HTR-8/SVneo (cell line): ENCODE measurements at places on chromosomes 5 and 9.

- no peak for DNase-seq
Measured at GRCh38 chr5:16810208-16810854, 125.8 kb downstream of the MYO10 start.

DNA sequence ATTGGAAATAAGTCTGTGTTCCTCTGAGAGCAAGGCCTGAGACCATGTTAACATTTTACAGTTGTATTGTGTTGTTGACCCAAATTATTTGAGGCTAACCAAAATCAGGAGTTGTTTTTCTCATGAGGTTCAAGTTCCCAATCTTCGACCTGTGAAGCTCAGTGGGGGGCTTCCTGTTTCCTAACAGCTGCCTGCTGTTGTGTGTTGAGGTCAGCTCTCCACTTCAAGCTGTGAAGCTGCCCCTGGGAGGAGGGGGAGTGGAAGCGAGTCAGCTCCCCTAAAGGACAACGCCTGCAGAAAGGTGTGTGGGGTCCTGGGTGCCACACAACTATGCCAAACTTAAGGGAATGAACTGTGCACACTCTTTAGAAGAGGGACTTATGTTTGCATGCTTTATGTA is 295.5 kb downstream of the IRX1 start:
- no peak for DNase-seq

DNA sequence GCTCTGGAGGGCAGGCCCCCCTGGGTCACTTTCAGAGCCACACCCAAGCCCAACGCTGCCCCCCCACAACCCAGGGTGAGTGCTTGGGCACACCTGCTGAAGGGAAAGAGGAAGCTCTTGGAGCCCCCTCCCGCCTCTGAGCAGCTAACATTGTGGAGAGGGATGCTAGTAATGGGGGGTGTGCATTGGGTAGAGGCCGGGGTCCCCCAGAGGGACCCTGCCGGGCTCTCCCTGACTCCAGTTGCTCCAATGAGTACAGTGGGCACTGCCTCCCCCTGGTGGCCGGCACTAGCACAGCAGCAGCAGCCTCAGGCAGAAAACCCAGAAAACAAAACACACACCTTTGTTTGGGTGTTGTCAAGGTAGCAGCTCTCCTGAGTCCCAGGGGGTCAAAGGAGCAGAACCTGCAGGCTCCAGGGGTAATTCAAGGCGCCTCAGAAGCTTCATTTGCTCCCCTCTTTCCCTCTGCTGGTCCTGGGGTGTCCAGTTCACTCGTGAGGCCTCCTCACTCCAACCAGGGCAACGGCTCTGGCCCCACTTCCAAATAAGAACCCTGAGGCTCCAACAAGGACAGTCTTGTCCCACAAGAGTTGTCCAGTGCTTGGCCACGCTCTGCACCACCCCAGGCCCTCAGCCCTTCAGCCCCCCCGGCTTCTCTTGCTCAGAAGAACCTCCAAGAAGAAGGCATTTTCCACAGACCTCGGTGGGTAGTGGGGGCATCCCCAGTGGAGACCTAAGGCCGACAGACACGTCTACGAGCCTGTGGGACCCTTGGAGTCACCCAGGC is 16.1 kb downstream of the GBGT1 start:
- DNase-seq, result peak; percentile 56

GRCh38 chr9:91060520-91061343 is 259.1 kb downstream of the SYK start:
- DNase-seq, result peak; percentile 62

GRCh38 chr5:93072831-93073459 is 508.1 kb downstream of the NR2F1-AS1 start:
- no peak for DNase-seq

- DNase-seq, result peak; percentile 64
Measured at GRCh38 chr5:151081431-151082281, 822 bp upstream of the TNIP1 start.

DNA sequence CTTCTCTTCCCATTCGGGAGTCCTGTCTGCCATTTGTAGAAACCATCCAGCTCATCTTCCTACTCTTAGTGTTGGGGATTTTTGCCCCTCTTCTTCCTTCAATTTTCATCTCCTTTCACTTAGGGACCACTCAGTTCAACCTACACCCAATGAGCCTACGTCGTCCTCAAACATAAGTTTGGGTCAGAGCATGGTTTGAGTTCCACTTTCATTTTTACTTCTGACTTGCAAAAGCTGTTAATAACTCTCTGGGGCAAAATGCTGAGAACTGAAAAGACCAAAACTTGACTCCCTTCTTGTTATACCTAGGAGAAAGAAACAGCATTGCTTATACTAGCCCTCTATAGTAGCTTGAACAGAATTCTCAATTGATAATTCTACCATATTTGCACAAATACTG is 381.5 kb upstream of the MPDZ start:
- DNase-seq, result no peak

DNA sequence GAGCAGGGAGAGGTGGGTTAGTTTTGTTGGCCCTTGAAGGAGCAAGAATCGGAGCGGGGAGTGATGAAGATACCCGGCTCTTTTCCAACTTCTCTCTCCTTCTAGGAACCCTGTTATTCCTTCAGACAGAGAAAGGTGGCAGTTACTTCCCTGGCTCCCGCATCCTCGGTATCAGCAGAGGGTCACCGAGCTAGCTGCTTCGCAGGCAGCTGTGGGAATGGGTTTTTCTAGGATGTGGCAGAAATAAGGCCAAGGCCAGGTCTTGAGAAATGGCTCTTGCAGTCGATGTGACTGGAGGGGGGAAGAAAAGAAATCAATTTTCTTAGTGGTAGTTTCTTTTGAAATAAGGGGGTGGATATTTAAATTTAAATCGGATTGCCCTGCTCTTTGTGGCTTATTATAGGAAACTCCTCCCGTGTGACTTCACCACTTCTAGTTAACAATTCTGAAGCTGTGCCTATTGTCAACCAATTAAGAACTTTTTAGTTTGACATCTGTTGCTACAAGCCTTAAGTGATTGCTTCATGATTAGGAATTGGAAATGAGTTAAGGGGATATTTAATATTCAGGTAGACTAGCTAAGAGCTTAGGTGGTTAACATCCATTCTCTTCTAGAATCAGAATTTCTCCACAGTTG is 1.4 kb downstream of the SAP30L start:
- DNase-seq, result no peak

- no peak for DNase-seq
Measured at GRCh38 chr9:1171546-1171945, 121.4 kb downstream of the DMRT2 start.

DNA sequence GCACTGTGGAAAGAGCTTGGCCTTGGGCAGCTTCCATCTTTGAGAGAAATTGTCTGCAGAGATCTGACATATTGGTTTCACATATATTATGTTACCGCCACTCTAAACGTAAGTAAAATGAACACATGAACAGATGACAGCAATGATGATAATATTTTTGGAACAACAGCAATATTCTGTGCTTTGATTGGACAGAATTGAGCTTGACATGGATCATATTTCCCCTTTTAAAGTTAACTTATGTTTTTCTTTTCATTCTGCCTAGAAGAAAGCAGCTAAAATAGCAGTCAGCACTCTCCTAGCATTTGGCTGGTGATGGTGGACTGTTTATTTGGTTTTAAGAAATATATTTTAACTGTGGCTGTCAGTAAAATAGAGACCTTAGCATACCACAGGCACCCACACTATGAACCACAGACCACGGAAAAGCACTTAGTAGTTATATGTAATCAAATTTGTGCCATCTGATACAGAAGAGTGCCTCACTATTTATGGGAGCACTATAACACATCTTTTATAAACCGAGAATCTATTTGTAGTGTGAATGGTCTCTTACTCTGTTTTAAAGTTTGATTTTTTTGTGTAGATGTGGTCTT is 1.8 kb upstream of the CFAP95 start:
- DNase-seq, result no peak

DNA sequence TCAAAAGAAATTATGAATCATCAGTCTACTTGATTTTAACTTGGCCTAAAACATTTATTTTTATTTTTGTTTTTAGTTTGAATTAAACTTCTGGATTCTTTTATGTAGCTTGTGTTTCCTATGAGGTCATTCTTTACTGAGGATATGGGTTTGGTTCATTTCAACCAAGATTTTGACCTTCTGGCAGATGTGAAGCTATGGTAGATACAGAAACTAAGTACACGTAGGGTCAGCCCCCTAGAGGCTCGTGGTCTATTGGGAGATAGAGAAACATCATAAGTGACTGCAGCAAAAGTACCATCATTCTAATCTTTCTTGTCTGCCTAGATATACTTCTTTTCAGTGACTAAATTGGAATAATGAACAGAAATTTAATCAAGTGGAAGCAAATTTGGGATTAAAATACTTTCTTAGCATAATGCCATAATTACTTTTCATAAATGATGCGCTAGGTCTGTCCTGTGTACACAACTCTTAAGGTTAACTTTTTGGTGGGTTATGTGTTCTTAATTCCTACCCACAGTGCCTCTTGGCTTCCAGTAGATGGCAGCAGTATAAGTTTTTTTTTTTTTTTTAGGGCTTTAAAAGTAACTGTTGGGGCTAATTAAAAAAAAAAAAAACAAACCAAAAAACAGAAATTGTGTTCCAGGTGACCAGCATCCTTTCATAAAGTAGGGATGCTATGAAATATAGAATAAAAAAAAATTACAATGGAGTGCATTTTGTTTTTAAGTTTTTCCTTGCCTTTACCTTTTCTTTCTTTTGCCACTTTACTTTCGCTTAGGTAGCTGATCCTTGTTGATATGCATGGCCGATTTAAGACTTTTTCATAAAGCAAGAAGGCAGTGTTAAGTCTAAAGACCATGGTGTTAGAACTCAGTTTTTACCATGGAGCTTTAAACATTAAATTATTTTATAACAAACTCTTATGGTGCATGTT is 49.9 kb downstream of the LRRTM2 start:
- peak; percentile 32 for DNase-seq

DNA sequence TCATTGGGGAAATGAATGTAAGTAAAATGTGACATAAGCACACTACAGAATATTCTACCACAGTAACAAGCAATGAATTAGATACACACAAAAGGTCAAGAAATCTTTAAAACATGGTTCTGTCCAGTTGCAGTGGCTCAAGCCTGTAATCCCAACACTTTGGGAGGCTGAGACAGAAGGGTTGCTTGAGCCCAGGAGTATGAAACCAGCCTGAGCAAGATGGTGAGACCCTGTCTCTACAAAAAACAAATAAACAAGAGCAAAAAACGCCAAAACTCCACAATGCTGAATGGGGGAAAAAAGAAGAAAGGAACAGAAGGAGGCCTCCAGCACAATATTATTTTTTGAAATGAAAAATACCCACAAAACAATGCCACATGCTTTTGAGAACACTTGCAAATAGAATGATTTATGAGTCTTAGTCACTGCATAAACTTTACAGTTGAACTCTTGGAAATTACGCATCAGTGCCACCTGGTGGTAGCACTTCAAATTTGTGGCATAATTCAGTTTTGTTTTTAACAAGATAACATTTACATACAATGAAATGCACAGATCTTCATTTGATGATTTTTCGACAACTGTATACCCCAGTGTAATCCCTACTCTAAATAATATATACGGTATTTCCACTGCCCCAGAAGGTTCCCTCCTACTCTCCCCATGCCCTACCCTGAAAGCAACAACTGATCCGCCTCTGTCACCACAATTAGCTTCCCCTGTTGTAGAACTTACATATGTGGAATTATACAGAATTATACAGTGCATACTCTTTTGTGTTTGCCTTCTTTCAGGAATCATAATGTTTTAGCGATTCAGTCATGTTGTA is 14.4 kb upstream of the SPINK4 start:
- DNase-seq, result peak; percentile 61

DNA sequence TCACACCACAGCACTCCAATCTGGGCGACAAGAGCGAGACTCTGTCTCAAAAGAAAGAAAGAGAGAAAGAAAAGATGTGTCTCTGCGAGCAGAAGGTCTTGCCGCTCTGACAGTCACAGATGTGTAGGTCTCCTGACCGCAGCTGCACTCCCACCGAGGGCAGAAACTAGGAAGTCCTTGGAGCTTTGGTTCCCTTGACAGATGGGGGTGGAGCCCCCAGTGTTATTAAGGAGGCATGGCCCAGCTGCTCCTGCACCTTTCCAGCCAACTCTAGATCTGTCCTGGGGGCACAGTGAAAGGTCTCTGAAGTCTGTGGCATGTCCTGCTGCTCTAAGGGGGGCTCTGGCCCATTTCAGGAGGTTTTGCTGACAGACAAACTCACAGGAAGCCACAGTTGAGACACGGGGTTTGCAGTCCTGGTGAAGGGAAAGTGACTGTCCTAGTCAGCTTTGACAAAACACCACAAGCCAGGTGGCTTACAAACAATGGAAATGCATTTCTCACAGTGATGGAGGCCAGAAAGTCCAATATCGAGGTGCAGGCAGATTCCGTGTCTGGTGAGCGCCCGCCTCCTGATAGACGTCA is 9.0 kb upstream of the DIPK1B start:
- DNase-seq, result no peak

DNA sequence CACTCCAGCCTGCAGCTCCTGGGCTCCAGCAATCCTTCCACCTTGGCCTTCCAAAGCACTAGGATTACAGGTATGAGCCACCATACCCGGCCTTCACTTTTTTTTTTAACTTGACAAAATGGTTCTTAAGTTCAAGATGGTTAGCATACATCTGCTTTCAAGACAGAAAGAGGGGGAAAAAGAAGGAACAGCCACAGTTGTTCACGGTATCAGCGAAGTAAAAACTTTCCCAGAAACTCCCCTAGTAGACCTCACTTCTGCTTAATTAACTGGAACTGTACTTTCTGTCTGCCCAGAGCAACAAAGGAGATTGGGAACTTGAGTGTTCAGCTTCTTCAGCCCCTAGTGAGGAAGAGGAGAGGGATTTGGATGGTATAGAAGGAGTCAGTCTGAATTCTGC is 116.7 kb downstream of the UGCG start:
- DNase-seq, result no peak

DNA sequence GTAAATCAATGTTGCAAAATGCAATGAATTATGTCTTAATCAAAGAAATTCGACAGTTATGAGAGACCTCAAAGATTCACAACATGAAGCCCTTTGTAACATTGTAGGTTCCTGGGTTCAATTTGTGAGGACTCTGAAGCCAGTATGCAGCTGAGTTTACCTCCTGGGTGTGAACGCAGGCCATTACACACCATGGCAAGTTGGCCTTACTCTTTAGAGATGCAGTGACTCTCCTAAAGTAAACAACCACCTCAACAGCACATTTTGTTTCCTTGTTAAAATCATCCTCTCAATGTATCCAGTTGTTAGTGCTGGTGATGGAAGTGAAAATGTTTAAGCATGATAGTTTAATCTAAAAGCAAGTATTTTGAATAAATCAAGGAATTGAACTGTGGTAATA is 73.8 kb downstream of the JAKMIP2 start:
- DNase-seq, result no peak

- DNase-seq, result no peak
Measured at GRCh38 chr5:84092738-84093137, 291.9 kb downstream of the EDIL3 start.

DNA sequence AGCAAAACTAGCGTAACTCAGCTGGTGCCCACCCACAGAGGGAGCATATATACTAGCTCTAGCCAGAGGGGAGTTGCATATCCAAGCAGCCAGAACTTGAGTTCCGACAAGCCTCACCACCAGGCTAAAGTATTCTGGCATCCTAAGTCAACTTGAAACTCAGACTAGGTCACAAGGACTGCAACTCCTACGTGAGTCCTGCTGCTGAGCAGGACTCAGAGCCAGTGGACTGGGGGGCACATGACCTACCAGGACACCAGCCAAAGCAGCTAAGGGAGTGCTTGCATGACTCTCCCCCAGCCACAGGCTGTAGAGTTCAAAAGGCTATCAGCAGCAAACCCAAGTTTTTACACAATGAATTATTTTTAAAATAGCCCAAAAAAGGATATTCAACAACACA is 26.1 kb downstream of the SPDL1 start:
- no peak for DNase-seq
